Glutamatergic neuron (in vitro differentiated cells): ENCODE measurements at places on chromosomes 2 and 18.

DNA sequence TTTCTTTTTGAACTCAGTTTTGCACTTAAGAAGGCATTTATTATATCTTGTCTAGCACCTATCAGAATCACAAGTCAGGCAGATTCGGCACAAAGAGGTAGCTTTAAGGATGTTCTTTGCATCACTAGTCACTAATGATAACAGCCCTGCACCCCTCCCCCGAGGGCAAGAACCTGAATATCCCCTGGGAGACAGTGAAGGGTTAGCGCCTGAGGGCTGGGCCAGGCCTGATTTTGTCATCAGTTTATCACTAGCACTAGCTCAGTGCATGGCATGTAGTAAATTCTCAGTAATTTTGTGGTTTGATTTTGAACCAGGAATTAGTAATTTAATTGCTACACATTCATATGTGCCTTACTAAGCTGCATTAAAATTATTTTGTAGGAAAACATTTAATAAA is 23.9 kb upstream of the HS6ST1 start:
- DNase-seq: no peak

DNA sequence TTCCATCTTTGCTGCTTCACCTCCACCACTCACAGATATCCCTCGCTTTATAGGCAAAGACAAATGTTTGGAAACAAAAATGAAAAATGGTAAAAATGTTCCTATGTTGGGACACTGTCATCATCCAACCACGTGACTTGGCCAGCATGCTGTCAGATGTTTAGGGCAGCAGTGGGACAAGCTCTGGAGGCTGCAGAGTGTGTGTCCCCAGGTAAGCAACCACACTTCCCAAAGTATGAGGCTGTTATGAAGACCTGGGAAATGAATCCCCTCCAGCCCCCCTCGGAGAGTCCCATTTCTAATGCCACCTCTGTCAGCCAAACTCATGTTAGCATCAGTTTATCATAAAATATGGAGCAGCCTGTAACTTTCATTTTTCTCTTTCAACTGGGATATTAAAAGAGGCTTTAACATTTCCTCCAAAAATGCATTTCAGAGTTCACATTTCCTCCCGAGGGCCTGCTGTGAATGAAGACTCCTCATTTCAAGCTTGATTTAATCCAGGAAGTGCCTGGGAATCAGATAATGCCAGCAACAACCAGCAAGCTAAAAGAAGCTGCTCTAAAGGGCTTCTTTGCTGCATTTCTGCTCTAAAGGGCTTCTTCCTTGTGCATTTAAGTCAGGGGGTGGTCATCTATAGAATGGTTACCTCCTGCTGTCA is 66.2 kb downstream of the APOB start:
- no peak for DNase-seq

- DNase-seq: no peak
Measured at GRCh38 chr18:3889803-3890202, 439.8 kb downstream of the TGIF1 start.

- no peak for DNase-seq
Measured at GRCh38 chr2:239466755-239467271, 66.0 kb upstream of the HDAC4 start.

DNA sequence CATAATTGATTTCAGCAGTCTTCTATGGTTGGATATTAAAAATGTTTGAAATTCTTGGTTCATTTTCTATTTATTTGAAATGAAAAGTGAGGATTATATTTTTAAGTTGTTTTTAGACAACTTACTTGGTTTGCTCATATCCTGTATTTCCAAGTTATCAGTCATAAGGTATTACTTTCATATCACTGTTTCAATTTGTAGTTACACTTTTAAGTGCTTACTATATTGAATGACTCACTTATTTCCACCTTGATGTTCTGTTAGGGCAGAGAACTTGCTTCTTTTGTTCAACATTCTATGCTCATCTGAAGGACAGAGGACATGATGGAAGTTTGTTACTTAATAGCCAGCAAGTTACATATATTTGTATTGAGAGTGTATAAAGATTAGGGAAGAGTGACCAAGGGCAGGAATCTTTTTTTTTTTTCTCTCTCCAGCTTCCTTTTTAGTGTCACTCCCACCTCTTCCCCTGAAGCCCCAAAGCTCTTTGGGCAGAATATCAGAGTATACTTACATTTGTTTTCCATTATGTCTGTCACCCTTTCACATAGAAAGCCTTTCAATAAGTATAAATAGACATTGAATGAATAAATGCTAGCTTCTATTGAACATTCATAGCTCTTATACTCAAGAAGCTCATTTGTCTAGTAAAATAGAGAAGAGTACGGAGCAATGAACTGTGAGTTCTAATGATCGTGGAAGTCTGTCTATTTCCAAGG is 28.1 kb downstream of the PIK3C3 start:
- no peak for DNase-seq
